ENCODE measurements at places on chromosomes 6 and 20.
A peak's percentile ranks its signal among the peaks of the same experiment; 100 is the strongest.

DNA sequence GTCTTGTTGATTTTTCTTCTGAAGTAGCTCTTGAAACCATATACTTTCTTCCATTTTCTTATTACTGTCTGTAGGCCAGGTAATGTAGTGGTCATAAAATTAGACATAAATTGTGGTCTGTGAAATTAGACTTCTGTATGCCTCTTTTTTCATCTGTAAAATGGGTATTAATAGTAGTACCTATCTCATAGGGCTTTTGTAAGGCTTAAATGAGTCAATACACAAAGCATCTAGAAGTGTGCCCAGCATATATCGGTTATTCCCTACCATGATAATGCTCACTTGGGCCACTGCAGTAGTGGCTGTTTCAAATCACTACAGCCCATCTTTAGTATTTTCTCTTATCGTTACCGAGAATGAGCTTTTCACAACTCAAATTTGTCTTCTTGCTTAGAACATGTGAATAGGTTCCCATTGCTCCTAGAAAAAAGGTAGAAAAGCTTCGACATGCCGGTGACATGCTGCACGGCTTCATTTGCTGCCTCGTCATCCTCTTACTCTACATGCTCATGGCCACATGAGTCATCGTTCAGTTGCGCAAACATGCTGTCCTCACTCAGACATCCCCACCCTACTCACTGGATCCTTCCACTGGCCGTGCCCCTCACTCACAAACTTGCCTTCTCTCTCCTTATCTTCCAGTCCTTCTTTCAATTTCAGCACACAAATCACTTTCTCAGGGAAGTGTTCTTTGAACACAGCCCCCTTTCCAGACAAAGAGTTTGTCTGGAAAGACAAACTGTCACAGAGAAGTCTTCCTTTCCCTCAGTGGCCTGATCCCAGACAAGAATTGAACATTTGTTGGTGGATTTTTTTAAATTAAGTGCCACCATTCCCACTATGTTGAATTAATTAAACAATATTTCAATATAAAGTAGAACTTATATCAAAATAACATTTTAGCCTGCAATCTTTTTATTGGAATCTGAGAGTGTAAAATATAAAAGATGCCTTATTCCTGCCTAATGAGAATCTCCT is 32.2 kb upstream of the ERVFRD-1 start:
- no peak for DNase-seq

DNA sequence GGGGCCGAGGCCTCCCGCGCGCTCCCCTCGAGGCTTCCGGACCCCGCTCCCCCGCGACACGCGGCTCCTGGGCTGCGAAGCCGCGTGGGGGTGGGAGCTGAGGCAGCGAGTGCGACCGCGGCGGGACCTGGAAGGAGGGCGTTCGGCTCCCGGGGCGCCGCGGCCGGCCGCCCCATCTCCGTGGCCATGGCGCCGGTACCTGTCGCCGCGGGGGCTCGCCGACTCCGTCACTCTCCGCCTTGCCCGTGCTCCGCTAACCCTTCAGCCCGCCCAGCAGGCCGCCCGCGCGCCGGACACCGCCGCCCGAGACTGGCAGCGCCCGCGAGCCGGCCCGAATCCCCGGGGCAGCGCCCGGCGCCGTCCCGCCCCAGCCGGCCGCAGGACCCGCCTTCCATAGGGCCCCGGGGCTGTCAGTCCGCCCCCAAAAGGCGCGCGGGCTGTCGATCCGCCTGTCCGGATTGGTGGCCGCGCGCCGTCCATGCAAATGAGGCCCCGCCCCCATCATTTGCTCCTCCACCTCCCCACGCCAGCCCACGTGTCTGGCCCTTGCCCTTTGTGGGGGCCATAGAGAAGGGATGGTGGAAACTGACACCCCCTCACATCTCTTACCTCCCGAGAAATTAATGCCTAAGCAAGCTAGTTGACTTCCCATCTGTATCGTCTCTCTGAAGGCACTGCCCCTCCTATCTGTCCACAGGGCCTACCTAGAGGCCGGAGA is at the start of gene FKBP5:
Gene FKBP5, minus strand, starts transcription at position 311 of the 718 bp plus-strand sequence. CDS start 46,091 bp downstream, outside the sequence.
- peak; percentile 76 for DNase-seq

GRCh38 chr6:126437205-126437604 is 97.3 kb downstream of the CENPW start:
- no peak for DNase-seq

DNA sequence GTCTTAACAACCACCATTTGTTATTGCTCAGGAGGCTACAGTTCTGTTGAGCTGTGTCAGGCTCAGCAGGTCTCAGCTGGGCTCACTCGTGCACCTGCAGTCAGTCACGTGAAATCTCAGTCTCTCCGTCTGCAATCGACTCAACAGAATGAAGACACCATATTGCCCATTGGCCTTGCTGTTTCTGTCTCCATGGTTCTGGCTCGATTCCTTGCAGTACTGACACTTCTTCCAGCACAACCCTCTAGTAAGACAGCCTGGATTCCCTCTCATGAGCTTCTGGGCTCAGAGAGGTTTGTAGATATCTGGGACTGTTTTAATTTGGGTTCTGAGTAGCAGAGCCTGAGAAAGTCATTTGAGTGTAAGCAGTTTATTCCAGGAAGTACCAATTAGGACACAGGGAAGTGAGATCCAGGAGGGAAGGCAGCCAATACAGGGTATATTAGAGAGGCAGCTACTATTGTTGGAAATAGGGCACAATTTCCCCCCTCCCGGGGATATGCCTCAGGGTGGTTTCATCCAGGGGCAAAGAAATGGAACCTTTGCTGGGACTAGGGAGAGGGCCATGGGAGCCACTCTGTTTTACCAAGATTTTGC is 87.4 kb upstream of the RALGAPA2 start:
- no peak for DNase-seq

DNA sequence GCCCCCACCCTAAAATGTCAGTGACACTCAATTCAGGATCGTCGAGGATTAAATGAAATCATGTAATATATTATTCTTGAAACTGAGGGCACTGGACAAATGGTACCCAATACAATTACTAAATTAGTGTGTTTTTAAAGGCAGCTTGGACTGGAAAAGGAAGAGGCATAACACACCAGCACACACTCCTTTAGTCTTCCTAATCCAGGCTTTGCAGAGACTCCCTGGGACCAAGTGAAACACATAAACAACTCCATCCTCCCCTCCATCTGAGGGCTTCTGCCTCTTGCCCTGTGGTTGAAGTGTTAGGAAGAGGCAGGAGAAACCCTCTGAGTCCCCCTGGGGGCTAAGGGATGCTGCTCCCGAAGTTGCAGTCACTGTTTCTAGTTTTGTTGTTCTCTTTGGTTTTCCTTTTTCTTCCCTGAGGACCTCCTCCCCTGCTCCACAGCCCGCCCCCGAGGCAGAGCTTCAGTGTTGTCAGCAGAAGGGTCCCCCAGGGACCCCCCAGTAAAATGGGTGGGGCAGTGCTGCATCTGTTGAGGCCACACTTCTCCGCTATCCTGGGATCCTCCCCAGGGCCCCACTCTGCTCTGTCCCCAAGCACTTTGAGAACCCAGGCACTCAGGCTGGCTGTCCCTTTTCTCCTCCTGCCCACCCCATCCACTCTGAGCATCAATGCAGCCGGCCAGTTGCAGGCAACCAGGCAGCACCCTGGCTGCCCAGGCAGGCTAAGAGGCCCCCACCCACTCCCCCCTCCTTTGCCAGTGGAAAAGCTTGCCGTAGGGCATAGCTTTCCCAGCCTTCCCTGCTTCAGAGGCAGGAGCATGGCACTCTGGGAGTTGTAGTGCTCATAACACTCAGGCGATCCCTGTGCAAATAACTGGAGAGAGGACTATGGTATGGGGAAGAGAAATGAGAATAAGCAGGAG is 5.9 kb downstream of the TMEM63B start:
- peak; percentile 72 for DNase-seq

DNA sequence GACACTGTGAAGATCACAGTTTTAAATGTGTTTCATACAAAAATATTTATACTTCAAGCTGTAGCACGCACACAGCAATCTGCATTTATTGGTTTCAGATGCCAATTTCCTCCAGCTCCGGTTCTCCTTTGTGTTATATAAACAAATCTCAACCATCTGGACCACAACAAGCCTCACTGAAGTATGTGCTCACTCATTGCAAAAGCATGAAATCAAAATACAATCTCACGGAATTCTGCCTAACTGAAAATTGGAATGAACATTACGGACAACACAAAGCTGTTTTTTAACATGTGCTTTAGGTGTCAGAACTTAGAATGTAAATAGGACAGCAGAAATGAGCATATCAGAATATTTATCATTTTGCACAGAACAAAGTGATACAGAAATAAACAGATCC is 38.0 kb downstream of the RCAN2 start:
- peak; percentile 4 for DNase-seq

GRCh38 chr6:44002593-44003344 is 124.5 kb downstream of the MRPL14 start:
- DNase-seq, result peak; percentile 67

GRCh38 chr6:144555066-144555465 is 269.9 kb downstream of the UTRN start:
- no peak for DNase-seq

GRCh38 chr6:166586424-166587156 is at the start of gene RAMACL:
Gene RAMACL, minus strand, starts transcription at chr6:166586678. Its CDS starts 201 bp downstream, at chr6:166586477.
- DNase-seq, result peak; percentile 5

- peak; percentile 97 for DNase-seq
Measured at GRCh38 chr6:104711371-104711770, 148.3 kb downstream of the HACE1 start.

- no peak for DNase-seq
Measured at GRCh38 chr6:44505751-44506150, 118.2 kb downstream of the CDC5L start.

- DNase-seq, result no peak
Measured at GRCh38 chr6:39931607-39932006, 2.7 kb downstream of the MOCS1 start.

GRCh38 chr6:40550202-40551101 is 36.7 kb downstream of the LRFN2 start:
- DNase-seq, result no peak

DNA sequence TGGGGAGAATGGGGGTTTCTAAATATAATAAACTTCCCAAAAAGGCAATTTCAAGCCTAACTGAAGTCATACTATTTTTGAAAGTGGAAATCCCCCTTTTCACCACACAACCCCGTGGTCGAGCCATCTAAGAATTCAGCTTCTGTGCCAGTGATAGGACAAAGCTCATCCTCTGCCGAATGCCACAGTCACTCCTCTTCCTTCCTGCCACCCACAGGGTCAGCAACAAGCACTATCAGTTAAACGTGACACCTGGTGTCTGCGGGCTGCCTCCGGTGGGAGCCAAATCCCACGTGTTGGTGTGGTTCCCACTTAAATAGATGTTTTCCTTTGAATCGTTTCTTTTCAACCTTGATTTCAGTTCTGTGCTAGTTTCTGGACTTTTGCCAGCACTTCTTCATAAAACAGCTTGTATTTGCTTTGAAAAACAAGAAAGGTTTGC is 60.7 kb downstream of the TNFAIP3 start:
- no peak for DNase-seq

DNA sequence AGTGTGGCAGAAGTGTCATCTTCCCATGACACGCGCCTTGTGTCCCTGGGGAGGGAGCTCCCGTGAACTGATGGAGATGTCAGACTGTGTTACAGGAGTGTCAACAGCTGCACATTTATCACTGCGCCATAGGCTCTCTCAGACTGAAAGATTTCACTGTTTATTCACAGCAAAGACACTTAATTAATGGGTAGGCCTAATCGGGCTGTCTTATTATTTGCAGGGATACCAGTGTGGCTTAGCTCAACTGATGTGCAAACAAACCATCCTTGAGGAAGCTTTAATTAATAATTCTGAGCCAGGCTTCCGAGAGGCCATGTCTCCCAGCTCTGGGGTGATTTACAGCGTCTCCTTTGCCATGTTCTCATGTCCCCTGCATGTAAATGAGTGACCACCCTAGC is 771.0 kb downstream of the QKI start:
- peak; percentile 30 for DNase-seq

DNA sequence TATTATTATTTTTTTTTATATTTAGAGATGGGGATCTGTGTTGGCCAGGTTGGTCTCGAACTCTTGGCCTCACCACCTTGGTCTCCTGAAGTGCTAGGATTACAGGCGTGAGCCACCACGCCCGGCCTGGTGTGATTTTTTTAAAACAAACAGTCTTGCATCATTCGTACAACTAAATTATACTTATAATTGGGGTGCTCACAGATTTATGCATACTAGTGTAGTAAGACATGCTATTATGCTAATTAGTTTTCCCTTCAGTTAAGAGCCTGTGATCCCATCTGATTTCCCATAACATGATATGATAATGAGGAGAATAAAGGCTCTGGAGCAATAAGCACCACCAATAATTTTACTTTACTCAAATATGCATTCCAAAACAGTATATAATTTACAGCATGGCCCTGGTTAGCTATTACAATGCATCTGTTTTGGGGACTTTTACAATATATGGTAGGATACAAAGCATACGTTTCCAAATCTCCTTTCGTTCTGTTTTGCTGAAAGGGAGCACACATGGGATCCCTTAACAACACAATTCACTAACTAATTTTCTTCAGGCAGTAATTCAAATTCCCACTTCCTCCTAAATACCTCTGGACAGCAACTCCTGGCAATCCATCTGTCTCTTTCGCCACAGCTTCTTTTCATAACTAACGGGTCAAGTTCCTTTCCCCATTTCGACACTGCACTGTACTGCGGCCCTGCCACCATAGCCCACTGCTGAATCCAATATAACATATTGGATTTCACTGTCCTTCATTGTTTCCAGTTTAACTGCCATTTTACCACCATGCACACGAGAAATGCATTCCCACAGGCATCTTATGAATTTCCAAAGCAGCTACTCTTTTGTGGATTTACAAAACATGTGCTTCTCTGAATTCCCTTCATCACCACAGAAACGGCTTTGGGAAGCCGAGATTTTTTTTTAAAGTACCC is 1.7 kb downstream of the NUDT3 start:
- DNase-seq, result no peak

DNA sequence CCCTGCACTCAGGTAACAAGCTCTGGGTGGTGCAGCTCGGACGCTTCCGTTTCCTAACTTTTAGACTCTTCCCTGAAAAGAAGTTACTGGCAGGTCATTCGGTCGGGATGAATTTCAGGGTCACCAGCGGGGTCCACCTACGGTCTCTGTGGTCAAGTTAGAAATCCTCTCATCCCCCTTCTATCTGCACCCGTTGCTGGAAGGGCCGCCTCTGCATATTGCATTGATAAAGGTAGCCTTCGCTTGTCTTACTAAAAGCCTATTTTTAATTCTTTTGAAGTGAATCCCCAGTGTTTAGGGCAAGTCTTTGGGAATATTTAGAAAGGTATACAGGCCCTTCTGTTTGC is 47.3 kb downstream of the LRRN4 start:
- no peak for DNase-seq

DNA sequence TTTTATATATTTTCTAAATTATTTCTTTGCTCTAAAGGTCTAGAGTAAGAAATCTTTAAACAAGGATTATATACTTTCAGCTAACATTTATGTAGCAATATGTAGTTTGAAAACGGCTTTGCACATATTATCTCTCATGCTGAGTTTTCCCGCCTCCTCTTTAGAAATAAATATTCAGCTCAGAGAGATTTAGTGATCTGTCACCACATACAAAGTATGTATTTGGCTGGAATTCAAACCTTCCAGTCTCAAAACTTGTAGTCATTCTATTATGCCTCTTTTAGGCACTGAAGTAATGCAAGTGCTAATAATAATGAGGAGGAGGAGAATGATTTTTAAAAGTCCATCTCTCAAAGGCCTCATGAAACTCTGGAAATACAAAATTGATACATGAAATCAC is 525.0 kb downstream of the GRIK2 start:
- DNase-seq, result no peak
